ENCODE measurements at places on chromosomes 3 and 15.

GRCh38 chr3:143810166-143810952 is 37.9 kb downstream of the SLC9A9 start:
- DNase-seq: no peak

DNA sequence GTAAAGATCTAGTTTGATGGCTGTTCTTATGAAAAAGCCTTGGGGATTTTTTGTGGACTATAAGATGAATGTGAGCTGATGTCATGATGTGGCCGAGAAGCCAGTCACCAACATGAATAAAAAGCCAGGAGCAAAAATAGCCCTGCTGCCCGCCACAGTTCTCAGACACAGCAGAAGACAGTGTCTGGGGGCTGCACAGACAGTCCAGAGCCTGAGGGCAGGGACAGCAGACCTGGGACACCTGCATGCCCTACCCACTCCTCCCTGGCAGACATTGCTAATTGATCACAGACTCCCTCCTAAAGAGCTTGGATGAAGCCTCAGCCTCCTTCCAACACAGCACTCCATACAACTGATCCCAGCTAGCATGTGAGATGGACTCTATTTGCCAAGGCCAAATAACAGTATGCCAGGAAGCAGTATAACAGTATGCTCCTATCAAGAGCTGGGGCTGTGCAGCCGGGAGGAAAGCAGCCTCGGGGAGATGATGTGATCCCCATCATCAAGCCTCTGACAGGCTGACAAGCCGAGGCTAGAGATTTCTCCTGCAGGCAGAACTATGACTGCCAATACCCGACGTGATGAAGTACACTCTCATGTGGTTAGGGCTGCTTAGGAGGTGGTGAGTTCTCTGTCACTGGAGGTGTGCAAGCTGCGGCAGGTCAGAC is 105.4 kb upstream of the RPL32 start:
- DNase-seq: no peak

- DNase-seq: no peak
These were observed 4.5 kb downstream of the SMC4 start for GRCh38 chr3:160403796-160404470.

- DNase-seq: no peak
These were observed 73.7 kb downstream of the PRTG start for GRCh38 chr15:55669270-55669669.

DNA sequence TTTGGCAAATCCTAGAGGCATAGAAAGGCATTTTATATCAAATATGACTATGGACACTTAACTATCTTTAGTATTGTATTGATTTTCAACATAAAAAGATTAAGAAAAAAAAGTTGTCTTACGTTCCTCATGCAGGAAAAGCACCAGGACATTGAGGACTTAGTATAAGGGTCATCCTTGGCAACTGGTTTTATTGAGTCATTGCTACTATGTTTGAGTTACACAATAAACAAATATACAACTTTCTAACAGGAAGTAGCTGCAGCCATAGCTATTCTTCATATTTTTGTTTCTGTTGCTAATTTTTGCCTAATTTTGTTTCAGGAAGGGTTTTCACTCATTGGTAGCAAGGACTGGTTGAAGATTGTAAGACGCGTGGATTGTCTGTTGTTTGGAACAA is 93.0 kb downstream of the NPTN start:
- DNase-seq: no peak

DNA sequence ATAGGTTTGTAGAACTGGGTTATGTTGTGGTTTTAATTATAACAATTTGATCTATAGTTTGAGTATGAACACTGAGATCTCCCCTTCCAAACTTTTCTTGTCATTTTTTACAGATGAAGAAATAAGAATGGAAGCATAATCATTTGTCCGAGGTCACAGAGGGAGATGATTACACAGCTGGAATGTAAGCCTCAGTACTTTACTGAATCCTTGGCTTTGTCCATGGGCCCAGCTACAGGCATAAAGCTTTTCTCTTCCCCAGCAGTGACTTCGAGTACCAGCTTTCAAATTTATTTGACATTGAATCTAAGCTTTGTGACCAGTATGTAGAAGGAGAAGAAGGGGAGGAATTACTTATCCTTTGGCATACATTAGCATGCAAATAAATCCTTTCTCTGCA is 80.9 kb upstream of the DCBLD2 start:
- no peak for DNase-seq

GRCh38 chr15:70132139-70132538 is 34.4 kb upstream of the TLE3 start:
- no peak for DNase-seq

GRCh38 chr3:168117853-168118313 is 22.2 kb upstream of the GOLIM4 start:
- no peak for DNase-seq

DNA sequence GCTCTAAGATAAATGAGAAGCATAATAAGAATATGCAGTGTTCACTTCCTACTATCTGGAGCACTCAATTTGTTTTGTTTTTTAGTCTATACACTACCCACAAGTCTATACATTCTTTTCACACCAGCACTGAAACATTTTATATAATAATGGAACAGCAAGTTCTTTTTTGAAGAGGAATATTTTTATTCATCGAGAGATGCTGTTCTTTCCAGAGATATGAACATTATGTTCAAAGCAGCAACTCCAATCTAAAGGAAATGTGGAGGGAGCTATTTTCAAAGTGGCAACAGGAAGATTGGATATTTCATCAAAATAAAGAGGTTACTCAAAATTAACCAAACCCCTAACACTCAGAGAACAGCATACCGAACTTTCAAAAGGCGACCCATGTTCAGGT is 16.4 kb upstream of the PYDC2 start:
- DNase-seq: no peak

- no peak for DNase-seq
These were observed 198.1 kb downstream of the NEK10 start for GRCh38 chr3:27171113-27171512.

DNA sequence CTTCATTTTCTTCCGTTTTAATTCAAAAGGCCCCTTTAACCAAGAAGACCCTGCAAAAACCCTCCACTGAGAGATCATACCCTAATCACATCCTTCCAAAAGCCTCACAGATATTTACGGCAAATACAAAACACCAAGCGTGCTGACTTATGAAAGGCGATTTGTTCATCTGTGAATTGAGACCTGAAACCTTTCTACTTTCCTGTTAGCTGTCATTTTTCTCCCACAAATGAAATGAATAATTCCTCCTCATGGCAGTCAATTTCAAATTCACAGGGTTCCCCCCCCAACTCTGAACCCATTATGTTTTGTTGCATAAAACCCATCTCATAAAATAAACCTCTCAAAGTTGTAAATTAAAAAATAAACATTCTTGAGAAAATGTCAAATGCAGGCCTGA is 149.6 kb downstream of the PDZRN3 start:
- no peak for DNase-seq

GRCh38 chr15:42079401-42079908 is 14.9 kb downstream of the PLA2G4D start:
- DNase-seq: no peak

DNA sequence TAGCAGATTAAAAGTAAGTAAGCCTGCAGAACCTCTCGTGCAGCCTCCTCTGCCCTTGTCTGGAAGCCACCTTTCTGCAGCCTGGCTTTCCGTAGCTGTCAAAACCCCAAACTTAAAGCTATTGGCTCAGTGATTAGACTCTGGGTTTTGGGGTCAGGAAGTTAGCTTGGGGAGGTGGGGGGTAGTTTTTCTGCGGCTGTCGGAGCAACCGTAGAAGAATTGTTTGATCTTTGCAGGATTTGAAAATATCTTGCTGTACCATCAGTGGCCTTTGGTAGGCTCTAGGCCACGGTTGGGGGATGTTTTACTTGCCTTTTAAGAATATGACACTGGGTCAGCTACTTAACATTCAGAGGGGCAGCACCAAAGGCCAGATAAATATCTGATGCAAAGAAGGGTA is 88.4 kb upstream of the RASGRP1 start:
- no peak for DNase-seq

DNA sequence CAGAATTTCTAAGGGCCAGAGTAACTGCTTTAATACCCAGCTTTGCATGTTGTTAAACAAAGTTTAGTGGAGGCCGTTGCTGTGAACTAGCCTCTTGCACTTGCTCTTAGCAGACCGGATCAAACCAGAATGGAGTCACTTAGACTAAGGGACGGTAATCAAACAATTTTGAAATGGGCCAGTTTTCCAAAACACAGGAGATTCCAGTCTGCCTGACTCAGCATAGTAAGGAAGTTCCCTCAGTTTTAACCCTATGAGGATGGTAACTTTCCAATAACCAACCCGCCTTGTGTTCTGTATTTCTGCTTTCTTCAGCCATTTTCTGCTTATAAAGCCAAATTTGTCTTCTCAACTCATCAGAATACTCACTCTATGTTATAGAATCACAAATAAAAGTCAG is 77.2 kb upstream of the WDR72 start:
- DNase-seq: no peak
